ENCODE measurements at places on chromosomes 13 and 19. TPM values are rescaled to one million over a fixed set of nuclear protein-coding genes. Genes with fewer than 3 reads are reported as not detected.

GRCh38 chr13:92256211-92256610 is 857.8 kb downstream of the GPC5 start:
- DNase-seq: no peak

DNA sequence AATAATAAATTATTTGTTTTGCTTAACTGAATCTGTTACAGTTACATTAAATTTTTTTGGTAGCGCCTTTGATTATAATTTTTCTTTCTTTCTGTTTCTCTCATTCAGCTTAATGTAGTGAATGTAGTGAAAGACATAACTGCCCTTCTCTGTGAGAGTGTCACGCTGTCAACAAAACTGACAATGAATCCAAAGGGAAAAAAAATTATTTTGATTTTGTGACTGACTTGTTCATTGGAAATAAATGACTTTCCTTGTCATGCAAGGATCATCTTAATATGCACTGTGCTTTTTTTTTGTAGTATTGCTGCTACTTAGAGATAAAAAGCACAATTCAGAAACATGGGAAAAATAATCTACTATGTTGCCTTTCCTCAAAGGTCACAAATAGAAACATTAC is 1196.4 kb downstream of the PCDH17 start:
- DNase-seq: no peak

GRCh38 chr13:113882267-113882630 is 18.4 kb upstream of the GAS6 start:
- no peak for DNase-seq

GRCh38 chr19:41323430-41324125 is 13.6 kb downstream of the CCDC97 start:
- DNase-seq: no peak

- no peak for DNase-seq
These were observed 36.4 kb upstream of the IGSF23 start for GRCh38 chr19:44576843-44577565.

SYMPK gene
- 120 TPM for total RNA-seq

All from activated T-helper 1 cell treated with anti-CD3 and anti-CD28 coated beads, Interleukin-12 subunit alpha, Interleukin-12 subunit beta, Interleukin-2, Interleukin-4 antibody, amounts not matched to agents 30 ng/mL and 10 ng/mL and 1 ng/mL, durations not matched to agents 14 hours and 24 hours and 36 hours (primary cell).